Fibroblast of the aortic adventitia (primary cell): ENCODE measurements at places on chromosomes 4 and X.
A peak's percentile ranks its signal among the peaks of the same experiment; 100 is the strongest.

DNA sequence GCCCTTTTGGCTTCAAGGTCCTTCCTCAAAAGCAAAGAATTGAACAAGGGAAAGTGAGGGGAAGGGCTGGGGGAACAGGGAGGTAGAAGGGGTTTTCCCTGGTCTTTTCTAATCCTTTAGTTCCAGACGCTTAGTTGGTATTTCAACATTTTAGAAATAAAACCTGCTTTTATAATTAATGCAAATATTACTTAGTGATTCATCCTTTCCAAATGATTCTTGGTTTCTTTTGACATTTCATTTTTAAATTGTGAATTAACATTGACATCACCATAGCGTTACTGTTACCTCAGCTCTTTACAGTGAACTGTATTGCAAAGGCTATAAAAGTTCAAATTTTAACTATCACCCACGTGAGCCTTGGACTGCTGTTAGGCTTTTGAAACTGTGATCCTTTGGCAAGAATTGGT lies 20.9 kb downstream of the NFKB1 start:
- DNase-seq: no peak

DNA sequence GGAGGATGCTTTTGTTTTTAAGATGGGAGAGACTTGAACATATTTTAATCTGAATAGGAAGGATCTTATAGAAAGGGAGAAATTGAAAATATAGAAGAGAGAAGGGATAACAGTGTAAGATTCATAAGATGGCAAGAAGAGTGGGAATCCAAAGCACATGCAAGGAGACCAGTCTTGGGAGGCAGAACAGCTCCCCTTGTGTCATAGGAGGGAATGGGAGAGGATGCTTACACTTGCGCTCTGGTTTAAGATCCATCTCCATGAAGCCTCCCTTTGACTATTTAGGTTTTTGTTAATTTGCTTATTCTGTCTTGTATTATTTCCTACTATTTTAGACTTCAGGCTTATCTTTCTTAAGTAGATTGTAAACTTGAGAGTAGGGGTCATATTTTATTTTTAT lies 42.7 kb downstream of the KIF4A start:
- DNase-seq: no peak

DNA sequence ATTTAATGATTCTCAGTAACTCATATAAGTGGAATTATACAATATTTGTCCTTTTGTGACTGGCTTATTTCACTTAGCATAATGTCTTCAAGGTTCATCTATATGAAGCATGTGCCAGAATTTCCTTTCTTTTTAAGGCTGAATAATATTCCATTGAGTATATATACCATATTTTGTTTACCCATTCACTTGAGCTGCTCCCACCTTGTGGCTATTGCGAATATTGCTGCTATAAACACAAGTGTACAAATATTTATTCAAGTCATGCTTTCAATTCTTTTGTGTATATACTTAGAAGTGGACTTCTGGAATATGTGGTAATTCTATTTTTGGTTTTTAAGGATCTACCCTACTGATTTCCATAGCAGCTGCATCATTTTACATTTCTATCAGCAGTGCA lies 219.1 kb downstream of the MID1 start:
- no peak for DNase-seq

DNA sequence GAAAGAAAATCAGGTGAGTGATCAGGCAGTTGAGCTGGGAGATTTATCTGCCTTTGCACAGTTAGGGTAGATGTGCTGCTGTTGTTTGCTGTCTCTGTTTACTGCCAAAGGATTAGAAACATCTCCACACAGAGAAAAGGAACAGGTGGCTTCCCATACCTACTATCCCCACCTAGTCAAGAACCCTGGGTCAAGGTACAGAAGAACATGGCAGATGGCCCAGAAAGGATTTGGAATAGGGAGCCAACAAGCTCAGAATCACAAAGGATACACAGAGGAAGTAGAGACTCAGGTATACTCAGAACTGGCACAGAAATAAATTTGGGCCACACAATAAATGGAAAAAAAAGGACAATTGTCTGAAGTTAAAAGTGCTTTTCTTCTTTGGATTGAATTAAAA lies 64.3 kb downstream of the TIGD2 start:
- DNase-seq: no peak

- DNase-seq: peak; percentile 28
Measured at GRCh38 chr4:138078751-138079520, 163.2 kb downstream of the SLC7A11 start.

DNA sequence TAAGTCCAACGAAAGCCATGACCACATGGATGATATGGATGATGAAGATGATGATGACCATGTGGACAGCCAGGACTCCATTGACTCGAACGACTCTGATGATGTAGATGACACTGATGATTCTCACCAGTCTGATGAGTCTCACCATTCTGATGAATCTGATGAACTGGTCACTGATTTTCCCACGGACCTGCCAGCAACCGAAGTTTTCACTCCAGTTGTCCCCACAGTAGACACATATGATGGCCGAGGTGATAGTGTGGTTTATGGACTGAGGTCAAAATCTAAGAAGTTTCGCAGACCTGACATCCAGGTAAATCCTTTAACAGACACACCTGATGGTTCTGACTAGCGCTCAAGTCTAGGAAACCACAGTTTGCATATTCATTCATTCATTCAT lies 6.0 kb downstream of the SPP1 start:
- no peak for DNase-seq

DNA sequence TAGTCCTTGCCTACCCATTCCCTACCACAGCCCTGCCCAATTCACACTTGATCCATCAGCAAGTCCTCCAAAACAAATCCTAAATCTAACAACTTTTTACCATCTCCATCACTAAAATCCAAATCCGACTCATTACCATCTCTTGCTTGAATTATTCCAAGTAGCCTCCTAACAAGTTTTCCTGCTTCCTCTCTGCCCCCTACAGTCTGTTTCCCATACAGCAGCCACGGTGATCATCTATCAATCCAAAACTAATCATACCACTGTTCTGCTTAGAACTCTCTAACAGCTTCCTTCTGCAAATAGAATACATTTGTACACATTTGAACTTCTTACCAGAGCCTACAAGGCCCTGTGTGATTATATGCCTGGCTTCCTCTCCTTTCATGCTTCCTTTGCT lies 133.0 kb downstream of the SHROOM4 start:
- DNase-seq: no peak

GRCh38 chr4:7769396-7770223 lies 170.1 kb downstream of the AFAP1 start:
- no peak for DNase-seq

GRCh38 chr4:185213877-185214276 lies 4.5 kb downstream of the SNX25 start:
- no peak for DNase-seq
